ENCODE measurements at places on chromosomes 7 and 10.

DNA sequence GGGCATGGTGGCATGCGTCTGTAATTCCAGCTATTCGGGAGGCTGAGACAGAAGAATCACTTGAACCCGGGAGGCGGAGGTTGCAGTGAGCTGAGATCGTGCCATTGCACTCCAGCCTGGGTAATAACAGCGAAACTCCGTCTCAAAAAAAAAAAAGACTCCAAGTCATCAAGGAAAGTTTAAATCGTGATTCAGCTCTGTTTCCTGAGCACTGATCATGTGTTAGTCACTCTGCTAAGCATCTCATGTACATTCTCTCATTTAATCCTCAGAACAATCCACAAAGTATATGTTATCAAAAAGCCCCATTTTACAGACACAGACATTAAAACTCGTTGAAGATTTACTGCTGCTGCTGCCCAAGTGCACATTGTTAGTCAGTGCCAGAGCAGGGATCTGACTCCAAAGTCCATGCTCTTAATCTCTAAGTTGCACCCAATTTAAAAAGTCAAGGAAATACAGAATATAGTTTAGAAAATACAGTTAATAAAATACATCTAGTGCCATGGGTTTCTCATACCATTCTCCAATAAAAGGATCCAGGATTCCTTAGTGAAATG is 6.2 kb downstream of the PIK3AP1 start:
- no peak for DNase-seq

DNA sequence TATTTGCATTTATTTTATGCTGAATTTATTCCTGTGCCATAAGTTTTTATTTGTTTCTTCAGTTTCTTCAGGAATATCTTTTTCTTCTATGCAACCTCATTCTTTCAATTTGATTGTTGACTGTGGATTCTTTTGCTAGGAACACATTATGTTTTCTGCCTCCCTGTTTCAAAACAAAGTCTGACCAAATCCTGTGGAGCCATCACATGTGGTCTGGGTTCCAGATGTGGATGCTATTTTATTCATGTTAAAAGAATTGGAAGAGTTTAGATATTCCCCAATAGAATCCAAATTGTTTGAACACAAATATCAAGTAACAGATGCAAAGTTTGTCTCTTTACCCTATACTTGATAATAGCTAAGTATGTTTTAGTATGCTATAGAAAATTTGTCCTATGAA is 56.8 kb upstream of the LRRC17 start:
- DNase-seq: no peak

DNA sequence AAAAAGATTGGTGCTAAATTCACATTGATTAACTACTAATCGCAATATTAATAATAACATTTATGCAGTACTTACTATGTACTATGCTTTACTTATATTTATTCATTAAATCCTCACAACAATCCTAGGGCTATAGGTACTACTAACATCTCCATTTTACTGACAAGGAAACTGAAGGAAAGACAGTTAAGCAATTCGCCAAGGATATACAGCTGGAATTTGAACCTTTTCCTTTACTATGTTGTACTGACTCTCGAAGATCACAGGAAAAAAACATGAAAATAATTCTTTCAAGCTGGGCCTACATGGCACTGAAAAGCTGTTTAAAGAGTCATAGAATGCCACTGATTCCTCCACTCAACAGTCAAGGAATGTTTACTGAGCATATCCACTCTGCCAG is 185.4 kb downstream of the IPMK start:
- DNase-seq: no peak

- no peak for DNase-seq
Measured at GRCh38 chr10:78769526-78769925, 299.2 kb upstream of the ZMIZ1 start.

- DNase-seq: no peak
Measured at GRCh38 chr10:108064746-108065260, 900.3 kb upstream of the SORCS1 start.

GRCh38 chr7:132292803-132293202 is 283.5 kb downstream of the PLXNA4 start:
- no peak for DNase-seq

DNA sequence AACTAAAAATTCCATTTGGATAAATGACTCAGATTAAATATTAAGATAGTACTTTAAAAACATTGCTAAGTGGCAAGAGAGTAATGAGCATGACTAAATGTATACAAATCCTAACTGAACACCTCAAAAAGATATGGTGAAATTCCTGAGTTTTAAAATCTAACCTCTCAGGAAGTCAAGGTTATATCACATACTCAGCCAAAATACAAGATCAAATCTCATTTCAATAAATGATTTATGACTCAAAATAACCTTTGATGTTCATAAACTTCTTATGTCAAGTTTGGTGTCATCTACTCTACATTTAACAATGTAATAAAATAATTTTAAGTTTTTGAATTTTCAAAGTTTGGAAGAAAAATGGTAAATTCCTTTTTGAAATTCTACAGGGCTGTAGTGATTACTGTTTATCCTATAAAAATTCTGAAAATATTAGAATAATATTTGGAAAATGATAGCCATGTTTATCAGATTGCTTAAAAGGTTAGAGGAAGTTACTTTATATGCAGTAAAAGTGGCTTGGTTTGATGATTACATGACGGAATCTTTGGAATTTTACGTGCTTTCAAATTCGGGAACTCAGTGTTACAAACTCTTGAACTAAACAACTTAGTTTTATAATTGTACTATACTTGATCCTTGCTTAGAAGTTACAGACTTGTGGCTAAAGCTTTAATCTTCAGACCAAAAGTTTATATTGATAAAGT is 43.7 kb downstream of the ASZ1 start:
- DNase-seq: no peak

- DNase-seq: no peak
Measured at GRCh38 chr10:45515630-45516029, 141.6 kb downstream of the ALOX5 start.

GRCh38 chr7:22694597-22695207 is 32.3 kb upstream of the IL6 start:
- DNase-seq: no peak

- DNase-seq: no peak
Measured at GRCh38 chr10:97002670-97003069, 170.6 kb downstream of the LCOR start.

DNA sequence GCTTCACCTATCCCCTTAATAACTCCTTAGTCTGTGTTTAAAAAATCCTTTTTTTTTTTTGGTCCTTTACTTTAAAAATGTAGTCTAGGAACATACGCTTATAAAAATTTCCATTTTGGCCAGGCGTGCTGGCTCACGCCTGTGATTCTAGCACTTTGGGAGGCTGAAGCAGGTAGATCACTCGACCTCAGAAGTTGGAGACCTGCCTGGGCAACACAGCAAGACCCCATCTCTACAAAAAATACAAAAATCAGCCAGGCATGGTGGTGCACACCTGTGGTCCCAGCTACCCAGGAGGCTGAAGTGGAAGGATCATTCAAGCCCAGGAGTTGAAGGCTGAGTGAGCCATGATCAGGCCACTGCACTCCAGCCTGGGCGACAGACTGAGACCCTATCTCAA is 14.8 kb downstream of the KAZALD1 start:
- no peak for DNase-seq
